GM12878 (cell line): ENCODE measurements at places on chromosomes 1 and 21. TPM values are rescaled to one million over a fixed set of nuclear protein-coding genes. Genes with fewer than 3 reads are reported as not detected.

The UQCRHL gene
- polyA plus RNA-seq = 1.9 TPM in 2 replicates

The TRIM67 gene
- 0.06 TPM in 1 of 2 replicates, not detected in the other for polyA plus RNA-seq

The CNR2 gene
- polyA plus RNA-seq = 12.1 and 12.2 TPM in 2 replicates

The BRWD1 gene
- polyA plus RNA-seq = 9.7 and 14.4 TPM in 2 replicates

The TNFRSF18 gene
- 1.3 and 1.4 TPM in 2 replicates for polyA plus RNA-seq

- DNase-seq = no peak
These were observed 46.8 kb downstream of the TRIM11 start for GRCh38 chr1:228359613-228360532.

- DNase-seq = no peak
These were observed 213.7 kb downstream of the PBX1 start for GRCh38 chr1:164772635-164773034.

DNA sequence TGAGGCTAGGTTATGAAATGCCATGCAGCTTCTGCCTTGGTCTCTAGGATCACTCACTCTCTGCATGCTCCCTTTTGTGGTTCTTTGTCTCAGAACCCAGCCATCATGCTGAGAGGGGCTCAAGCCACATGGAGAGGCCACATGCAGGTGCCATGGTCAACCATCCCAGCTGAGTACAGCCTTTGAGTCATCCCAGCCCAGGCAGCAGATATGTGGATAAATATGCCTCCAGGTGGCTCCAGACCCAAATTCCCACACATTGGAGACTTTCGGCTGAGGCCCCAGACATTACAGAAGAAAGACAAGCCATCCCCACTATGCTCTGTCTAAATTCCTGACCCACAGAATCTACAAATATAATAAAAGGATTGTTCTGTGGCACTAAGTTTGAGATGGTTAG is 102.0 kb downstream of the LHX9 start:
- no peak for DNase-seq

DNA sequence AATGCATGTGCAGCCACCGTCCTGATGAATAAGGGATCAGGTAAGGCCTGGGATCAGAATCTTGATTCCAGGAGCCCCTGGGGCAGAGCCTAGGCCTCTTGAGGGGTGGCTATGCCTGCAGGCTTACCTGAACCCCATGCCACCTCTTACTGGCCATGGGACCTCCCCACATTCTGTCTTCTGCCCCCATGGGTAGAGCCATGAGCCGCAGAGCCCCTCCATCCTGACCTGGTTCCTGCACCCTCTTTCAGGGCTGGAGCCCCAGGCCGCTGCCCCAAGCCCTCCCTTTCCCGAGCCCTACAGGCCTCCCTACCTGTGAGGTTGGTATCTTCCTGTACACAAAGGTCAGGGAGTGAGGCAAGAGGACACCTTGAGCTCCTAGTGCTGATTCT is 120.8 kb downstream of the DMRTB1 start:
- DNase-seq = no peak

DNA sequence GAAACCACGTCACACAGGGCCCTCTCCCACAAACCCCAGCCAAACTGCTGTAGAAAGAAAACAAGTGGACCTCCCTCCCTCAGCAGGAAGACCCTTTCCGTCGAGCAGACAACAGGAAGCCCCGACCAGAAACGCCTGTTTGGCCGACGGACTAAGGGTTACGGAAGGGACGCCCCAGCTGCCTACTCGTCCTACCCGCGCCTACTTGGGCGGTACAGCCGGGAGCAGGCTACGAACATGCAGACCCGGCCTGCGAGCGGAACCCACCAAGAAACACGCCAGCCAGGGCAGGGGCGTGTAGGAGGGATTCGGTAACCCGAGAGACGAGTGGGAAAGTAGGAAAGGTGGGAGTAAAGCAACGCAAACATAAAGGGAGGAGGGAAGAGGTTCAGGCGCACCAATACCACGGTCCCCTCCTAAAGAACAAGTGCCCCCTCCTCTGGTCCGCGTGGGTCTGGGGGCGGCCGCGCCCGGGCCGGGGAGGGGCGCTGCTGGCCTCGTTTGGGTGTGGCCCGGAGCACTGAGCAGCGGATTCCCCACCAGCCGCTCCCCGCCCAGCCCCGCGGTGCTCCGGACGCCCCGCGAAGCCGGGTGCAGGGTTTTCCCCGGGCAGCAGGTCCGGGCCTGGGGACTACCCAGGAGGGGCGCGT is 450 bp downstream of the S100A10 start:
- DNase-seq = no peak

- DNase-seq = no peak
These were observed 218.4 kb downstream of the HLX start for GRCh38 chr1:221097479-221098281.
